GM12864 (cell line): ENCODE measurements at places on chromosomes 12 and 14.
A peak's percentile ranks its signal among the peaks of the same experiment; 100 is the strongest.

DNA sequence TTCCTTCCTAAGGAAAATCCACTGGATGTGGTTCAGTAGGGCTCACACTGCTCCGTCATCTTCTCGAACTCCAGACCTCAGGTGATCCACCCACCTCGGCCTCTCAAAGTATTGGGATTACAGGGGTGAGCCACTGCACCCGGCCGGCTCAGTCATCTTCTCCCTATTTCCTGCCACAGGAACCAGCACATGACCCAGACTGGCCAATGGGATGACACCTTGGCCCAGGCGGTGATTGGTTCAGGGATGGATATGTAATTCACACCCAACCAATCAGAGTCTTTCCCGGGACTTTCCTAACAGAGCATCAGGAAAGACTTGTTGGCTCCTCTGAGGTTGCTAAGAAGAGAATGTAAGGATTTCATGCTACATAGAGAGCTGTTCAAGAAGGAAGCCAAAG is 19.2 kb upstream of the C12orf76 start:
- DNase-seq, result no peak

DNA sequence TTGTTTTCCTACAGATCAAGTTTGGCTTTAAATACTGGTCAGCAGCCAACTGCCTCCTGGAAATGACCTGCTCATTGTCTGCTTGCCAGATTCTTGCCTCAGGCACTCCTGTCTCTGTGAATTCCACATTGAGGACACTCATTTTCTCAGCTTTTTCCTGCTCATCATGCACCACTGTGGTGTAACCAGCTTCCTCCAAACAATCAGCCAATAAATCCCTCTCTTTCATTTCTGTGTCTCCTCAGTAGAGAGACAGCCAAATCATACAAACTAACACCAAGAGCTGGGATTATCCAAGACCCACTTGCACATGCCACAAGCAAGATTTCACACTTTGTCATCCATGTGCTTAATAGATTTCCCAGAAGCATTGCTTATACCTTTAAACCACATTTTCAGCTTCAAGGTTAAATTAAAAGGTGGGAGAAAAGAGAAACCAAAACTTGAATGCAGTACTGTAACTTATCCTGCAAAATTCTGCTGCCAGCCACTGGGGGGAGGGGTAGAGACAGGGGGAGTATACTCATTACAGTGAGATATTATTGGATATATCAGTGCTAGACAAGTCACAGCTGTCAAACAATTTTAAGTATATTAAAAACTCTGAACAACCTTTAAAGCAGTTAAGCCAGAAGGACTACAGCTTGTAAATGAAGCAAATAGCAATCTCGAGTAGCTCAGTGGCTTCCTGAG is 105.0 kb downstream of the PPP2R5E start:
- no peak for DNase-seq

DNA sequence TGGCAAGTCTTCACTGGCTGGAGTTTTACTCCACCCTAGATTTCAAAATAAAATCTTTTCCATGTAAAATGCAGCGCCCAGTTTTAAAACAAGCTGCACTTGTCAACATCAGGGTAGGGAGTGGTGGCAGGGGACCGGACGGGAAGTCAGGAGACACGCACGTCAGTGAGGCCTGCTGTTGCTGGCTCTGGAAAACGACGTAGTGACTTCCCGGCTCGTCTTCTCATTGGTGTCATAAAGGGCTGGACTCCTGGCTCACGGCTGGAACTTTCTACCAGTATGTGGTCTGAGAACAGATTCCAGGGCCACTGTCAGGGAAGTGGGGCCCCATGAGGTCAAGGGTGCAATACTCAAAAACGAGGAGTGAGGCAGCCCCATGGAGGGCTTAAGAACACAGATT is 64.2 kb upstream of the FOXN3 start:
- DNase-seq, result no peak

- DNase-seq, result peak; percentile 51
These were observed 6.3 kb downstream of the TNFRSF1A start for GRCh38 chr12:6335451-6336078.
